Activated naive CD4-positive, alpha-beta T cell treated with anti-CD3 and anti-CD28 coated beads, Interleukin-2, amount 50 U/mL, for 72 hours (primary cell): ENCODE measurements at places on chromosomes 13 and 19.

- DNase-seq: no peak
Observed at GRCh38 chr19:10430505-10431253, 10.3 kb downstream of the PDE4A start.

DNA sequence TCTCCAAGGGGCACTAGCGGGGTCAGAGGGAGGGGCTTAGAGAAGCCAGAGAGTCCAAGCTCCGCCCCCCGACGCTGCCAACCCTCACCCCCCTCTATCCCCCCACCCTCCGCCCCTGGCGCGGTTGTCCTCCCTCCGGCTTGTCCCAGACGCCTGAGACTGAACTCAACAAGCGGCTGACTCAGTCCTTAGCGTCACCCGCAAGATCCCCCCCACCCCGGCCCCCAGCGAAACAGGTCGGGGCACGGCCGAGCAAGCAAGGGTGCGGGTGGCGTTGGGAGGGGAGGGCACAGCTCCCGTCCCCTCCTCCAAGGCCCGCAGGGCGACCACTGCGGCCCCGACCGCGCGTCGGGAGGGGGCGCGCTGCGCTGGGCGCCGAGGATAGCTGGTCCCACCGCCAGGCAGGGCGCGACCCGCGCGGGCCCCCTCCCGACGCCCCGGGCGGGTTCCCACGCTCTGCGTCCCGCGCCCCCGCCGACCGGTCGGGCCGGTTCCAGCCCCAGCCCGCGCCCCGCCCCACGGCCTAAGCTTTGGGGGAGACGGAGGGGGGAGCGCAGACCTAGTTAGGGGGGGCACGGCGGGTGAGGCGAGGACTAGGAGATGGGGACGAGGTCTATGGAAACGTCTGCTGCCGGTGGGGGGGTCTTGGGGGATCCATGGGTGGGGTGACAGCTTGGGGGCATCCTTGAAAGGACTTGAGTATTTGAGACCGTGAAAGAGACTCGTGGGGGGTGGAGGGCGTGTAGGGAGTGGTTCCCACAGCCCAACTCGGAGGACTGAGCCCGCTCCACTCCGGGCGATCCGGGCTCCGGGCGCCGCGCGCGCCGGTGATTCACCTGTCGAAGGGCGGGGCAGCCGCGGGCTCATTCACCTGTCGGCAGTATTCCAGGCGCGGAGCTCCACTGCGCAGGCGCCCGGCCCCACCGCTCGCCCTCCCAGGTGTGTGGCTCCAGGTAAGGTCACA lies 5.1 kb downstream of the NOTCH3 start:
- DNase-seq: no peak

DNA sequence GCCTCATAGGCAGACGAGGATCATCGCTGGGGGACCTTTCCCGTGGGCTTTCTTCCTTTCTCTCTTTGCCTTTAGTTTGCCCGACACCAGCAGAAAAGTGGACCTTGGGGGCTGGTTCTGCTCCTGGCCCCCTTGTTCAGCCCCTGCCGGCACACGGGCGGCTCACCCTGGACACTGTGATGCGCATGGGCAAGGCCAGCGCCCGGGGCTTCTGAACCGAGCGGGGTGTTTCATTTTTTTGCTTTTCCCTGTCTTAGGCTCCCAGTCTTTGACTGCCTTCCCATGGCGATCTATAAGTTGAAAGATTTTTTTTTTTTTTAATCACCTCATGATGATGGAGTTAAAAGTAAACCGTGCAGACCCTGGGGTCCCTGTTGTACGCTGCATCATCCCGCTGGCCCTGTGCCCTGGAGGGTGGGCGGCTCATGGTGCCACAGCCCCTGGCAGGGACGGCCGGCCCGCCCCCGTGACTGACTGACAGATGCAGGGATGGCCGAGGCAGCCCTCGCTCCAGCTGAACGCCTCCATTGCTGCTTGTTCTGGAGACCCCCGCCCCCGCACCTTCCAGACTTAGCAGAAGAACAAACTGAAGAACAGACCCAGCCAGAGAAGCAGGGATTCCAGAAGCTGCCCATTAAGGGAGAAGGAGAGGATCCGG lies 9.6 kb downstream of the TSSK6 start:
- DNase-seq: no peak

GRCh38 chr13:25584087-25584486 lies 212.3 kb downstream of the ATP8A2 start:
- DNase-seq: no peak

- DNase-seq: no peak
Observed at GRCh38 chr13:75220861-75221260, 261.1 kb downstream of the TBC1D4 start.

DNA sequence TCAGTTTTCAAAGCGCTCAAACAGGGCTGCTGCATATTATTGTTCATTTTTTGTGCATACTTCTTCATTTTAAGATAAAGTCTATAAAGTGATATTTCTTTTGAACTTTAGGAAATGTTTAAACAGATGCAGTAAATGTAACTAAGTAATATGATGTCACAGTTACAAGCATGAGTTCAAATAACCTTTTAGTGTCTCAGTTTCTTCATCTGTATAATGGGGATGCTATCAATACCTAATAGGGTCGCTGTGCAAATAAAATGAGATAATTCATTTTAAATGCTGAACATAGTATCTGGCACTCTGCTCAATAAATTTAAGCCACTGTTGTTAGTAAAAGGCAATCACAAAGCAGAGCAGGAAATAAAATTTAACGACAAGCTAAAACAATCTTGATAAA lies 97.5 kb downstream of the UGGT2 start:
- no peak for DNase-seq

DNA sequence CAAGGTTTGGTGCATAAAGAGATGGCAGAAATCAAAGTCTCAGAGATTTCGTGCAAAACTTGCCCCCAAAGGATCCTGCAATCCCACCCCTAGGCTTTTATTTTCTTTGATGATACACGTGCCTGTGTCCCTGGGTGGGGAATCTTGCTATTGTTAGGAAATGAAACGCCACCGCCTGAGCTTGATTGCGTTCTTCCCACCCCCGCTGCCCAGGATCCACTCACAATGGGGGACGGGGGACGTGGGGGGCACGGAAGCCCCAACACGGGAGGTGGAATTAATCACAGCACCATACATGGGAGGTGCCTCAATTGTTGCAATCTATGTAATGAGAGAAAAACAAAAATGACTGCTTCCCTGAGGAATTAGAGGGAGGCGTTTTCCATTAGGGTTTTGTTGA lies 39.6 kb downstream of the ZNRF4 start:
- DNase-seq: no peak

GRCh38 chr19:49637821-49638738 lies 1.9 kb downstream of the RRAS start:
- DNase-seq: no peak

DNA sequence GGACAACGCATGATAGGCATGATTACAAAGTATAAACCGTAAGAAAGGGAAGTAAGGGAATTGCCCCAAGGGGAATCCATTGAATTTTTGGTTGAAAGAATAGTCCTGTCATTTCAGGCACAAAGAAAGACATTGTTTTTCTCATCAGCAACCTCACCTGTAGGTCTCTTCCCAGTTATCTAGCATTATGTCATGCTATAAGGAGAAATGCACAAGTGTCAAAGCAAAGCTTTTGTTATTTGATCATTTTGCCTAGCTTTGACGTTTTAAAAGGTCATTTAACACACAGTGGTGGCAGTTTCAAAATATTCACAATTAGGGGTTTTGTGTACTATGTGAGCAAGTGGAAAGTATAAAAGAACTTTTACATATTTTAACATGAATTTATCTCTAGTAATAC lies 796.2 kb upstream of the MIR17HG start:
- DNase-seq: no peak

GRCh38 chr13:102761071-102761470 lies 12.5 kb downstream of the TEX30 start:
- no peak for DNase-seq

GRCh38 chr13:46831588-46832194 lies 34.7 kb upstream of the ESD start:
- no peak for DNase-seq

- DNase-seq: no peak
Observed at GRCh38 chr19:39128516-39129079, 3.0 kb downstream of the PAK4 start.

DNA sequence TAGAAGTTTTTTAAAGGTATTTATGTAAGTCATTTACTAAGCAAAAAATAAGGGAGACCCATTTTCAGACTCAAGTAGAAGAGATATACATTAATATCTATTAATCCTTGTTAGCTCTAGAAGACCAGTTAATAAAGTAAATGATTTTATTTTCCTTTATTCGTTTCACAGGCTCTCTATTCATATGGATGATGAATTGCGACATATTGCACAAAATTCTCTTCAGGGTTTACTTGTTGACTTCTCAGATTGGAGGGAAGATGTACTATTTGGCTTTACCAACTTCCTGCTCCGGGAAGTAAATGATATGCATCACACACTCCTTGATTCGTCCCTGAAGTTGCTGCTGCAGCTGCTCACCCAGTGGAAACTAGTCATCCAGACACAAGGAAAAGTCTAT lies 139.3 kb downstream of the FRY start:
- no peak for DNase-seq

GRCh38 chr13:97261254-97262005 lies 39.3 kb downstream of the MBNL2 start:
- no peak for DNase-seq

GRCh38 chr13:26541678-26542568 lies 15.6 kb upstream of the WASF3 start:
- no peak for DNase-seq

GRCh38 chr13:98018293-98018692 lies 64.8 kb downstream of the IPO5 start:
- DNase-seq: no peak

- no peak for DNase-seq
Observed at GRCh38 chr19:54457773-54458647, 5.6 kb downstream of the LENG9 start.
